ENCODE measurements at places on chromosomes 3 and 15. TPM values are rescaled to one million over a fixed set of nuclear protein-coding genes. Genes with fewer than 3 reads are reported as not detected.

B2M gene
- 41,720 TPM for polyA plus RNA-seq

DNA sequence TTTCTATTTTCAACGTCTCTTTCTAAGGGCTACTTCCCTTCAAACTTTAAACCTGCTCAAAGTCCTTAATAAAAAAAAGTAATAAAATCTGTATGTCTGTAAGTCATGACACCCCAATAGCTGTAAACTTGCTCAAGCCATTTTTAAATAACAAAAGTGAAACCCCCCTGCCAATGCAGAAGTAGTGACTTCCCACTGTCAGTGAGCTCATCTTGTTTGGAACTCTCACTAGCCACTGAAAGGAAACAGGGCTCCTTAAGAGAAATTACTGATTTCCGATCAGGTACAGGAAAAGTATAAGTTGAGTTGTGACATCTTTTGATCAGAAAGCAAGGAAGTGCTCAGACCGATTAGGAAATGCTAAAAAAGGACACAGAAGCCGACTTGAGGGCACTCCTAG is 27.6 kb upstream of the GPR171 start:
- DNase-seq: no peak

- no peak for DNase-seq
These were observed 74.9 kb downstream of the LRRFIP2 start for GRCh38 chr3:37099469-37099868.

GRCh38 chr15:34941185-34941698 is 28.3 kb downstream of the AQR start:
- DNase-seq: no peak

GOLGA6L10 gene
- polyA plus RNA-seq: 0.08 TPM

ARRDC4 gene
- 0.34 TPM for polyA plus RNA-seq
